NCI-H1436 treated with DMSO at 0.1 percent for 48 hours (cell line): ENCODE measurements at places on chromosomes 13 and 19.

- no peak for DNase-seq
Observed at GRCh38 chr19:56126983-56127780, 6.1 kb upstream of the ZNF787 start.

DNA sequence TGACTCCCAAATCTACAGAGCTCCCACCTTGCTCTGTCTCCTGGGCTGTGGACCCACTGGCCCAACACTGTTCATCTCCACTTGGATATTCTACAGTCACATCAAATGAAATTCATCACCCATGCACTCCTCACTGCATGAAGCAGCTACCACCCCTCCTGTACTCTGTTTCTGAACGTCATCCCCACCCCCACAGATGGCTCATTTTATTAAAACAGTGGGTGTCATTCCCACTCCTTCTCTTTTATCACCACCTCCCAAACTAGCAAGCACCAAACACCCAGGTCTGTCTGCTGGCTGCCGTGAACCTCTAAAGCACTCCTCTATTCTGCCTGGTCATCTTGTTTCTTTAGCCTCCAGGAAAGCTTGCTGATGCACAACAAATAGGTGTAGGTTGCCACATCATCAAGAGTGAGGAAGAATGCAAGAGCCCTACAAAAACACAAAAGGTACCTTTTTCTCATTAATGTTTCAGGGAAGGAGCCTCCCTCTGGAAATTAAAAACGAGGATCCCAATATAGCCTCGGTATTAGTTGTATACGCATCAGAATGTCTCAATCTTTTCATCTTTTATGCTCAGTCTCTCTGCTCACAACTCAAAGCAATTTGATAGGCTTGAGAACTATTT, 91.8 kb downstream of the MIPEP start:
- DNase-seq = no peak

GRCh38 chr19:21910318-21910717, 74.3 kb upstream of the ZNF43 start:
- DNase-seq = no peak

DNA sequence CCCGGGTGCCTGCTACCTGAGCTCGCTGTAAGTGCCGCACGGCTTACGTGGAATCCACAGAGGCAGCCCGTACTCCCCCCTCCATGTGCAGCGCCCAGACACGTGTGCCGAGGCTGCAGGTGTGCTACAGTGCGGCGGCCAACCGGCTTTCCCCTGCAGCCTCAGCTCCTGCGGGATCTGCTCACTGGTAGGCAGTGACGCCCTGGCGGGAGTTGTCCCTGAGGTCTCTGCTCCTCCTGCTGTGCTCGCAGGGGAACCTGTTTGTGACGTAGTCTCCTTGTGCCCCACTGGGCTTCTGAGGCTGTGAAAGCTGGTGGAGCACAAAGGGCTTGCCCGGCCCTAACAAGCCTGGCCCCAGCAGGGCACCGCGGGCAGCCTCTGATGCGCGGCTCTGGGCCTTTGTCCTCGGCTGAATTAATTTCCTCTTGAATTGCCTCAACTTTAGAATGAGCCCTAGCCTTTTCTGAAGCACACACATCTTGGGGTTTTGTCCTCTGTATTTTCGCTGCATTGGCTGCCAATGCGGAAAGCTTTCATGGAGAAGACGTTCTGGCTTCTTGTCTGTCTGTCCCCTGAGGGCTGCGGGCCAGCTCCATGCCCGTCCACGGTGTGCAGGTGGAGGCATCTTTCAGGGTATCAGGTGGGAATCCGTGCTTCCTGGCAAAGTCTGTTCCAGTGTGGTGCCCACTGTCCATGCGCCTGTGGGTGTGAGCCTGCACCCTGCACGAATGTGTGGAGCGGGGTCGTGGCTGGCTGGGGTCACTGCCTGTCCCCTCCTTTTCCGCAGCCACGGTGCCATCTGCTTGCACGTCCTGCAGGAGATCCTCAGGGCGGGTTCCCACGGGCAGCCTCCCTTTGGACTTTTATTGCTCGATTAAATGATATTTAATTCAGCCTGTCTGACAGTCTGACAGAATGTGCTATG, 77.3 kb upstream of the MCF2L start:
- DNase-seq = no peak

DNA sequence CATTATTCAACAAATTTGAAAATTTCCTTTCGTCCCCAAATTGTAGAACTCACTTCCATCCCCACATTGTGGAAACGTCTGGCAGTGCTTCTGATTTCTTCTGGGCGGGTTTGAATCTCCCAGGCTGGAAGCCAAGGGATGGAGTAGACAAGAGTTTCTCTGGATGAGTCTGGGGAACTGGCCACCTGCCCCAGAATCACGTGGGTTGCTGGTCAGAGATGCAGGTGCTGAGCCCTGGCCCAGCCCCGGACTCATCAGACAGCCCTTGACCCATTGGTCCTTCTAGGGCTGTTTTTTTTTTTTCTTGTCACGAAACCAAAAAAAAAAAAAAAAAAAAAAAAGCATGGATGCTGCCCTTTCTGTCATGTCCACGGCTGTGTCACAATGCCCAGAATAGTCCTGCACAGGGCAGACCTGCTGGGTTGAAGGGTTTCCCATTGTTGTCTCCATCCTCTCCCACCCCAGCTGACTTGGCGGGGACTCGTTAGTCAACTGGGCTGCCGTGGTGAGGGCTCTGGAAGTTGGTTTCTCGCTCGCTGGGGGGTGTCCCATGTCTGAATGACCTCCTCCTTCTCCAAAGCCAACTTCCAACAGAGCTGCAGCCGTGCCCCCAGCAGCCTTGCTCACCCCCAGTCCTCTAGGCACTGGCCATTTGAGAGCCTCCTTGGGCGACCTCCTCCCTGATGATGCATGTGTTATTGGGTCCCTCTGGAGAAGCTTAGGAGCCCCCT, 12.8 kb downstream of the CHST8 start:
- no peak for DNase-seq

DNA sequence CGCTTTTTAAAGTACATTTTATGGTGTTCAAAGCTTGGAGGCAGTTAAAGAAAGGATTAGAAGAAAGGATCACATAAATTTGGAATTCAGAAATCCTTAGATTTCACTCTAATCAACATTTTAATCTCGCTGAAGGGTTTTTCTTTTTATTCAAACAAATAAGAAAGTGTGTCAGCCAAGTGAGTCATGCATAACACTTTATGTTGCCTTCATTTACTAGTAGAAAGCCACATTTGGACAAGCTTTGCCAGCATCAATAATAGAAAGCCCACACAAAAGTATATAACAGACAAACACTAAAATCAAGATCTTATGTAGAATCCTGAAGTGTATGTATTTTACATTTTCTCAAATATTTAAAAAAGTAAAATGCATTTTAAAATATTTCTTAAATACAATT, 154.9 kb upstream of the TRPC4 start:
- no peak for DNase-seq

DNA sequence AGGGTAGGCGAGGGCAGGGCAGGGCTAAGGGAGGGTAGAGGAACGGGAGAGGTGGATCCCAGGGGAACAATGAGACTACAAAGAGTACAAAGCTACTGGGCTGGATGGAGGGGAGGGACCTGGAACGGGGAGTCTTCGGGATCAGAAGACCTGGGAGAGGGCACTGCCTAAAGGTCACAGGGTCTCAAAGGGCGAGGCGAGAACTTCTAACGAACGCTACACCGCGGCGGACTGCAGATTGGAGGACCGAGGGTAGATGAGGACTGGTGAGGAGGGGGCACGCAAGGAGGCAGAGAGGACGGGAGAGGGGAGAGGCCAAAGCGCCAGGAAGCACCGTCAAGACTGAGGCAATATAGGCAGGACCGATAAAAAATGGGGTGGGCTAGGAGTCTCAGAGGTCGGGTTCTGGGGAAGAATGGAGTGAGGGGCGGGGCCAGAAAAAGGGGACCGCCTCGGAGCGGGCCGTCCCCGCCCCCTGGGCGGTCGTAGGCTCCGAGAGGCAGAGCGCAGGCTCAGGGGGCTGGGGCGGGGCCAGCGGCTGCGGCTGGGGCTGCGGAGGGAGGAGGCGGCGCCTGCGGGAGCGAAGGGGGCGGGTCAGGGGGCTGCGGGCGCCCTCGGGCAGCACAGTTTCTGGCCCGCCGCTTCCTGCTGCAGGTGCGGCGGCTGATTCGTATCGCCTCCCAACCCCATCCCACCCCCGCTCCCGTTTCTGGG, 1.3 kb upstream of the KCNC3 start:
- DNase-seq = peak; percentile 93

GRCh38 chr13:89052699-89053098, 1381.5 kb downstream of the SLITRK5 start:
- DNase-seq = no peak

DNA sequence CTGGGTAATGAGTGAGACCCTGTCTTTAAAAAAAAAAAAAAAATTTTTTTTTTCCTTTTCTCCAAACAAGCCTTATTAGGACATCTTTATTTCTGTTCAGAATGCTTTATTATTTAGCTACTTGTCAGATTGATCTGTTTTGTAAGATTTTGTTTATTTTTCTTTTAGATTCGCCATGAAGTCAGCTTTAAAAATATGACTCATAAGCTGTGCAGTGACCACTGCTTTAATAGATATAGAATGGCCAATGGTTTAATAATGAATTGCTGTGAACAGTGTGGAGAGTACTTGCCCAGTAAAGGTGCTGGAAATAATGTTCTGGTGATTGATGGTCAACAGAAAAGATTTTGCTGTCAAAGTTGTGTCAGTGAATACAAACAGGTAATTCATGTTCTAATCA, 47.7 kb downstream of the ZMYM2 start:
- DNase-seq = no peak

DNA sequence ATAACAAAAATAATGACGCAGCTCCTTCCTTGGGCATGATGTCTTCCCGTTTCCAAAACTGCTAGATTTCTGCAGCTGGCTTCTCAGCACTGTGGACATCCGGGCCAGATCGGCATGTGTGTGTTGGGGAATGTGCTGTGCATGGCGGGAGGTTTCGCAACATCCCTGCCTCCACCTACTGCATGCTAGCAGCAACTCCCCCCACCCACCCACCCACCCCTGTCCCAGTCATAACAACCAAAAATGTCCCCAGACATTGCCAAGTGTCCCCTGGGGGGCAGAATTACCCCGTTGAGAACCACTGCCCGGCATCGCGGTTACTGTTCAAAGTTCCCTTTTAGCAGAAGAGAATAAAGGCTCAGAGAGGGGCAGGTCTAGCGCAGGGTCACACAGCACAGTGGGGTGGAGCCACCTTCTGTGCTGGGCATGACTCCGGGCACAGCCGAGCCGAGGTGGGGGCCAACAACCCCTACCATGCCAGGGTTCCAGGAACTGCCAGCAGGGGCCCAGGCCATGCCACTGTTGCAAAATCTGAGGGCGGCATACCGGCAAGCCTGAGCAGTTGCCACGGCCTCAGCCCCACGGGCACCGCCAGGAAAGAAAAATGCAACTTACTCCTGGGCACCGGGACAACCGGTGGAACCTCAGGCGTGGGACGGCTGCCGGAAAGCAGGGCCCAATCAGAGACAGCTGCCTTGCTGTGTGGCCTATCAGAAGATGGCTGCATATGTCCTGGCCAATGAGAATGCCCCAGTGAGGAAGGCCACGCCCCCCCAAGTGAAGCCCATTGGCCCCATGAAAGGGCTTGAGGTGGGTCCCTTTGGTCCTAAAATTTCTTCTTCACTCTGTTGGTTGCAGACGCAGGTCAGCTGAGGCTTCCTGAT, 22.5 kb upstream of the NFIC start:
- DNase-seq = peak; percentile 29

- no peak for DNase-seq
Observed at GRCh38 chr19:38870612-38871011, 7.5 kb downstream of the RINL start.

- no peak for DNase-seq
Observed at GRCh38 chr13:102328909-102329308, 72.9 kb downstream of the FGF14 start.

DNA sequence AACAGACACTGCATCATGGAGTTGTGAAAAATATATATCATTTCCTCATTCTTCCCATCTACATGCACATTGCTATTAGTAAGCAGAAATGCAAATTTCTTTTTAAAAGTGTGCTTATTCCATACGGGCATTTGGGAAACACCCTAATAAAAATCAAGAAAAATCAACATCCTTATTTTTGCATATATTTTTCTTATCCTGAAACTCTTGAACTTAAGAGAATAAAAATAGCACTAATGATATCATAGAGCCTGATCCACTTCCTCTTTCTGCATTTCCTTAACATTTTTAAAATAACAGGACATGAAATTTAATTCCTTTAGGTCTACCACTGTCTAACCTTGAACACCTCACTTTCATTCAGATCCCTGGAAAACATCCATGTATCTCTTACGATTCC, 123.3 kb downstream of the VWA8 start:
- DNase-seq = no peak

- DNase-seq = no peak
Observed at GRCh38 chr13:50170447-50171037, 155.3 kb downstream of the KCNRG start.

DNA sequence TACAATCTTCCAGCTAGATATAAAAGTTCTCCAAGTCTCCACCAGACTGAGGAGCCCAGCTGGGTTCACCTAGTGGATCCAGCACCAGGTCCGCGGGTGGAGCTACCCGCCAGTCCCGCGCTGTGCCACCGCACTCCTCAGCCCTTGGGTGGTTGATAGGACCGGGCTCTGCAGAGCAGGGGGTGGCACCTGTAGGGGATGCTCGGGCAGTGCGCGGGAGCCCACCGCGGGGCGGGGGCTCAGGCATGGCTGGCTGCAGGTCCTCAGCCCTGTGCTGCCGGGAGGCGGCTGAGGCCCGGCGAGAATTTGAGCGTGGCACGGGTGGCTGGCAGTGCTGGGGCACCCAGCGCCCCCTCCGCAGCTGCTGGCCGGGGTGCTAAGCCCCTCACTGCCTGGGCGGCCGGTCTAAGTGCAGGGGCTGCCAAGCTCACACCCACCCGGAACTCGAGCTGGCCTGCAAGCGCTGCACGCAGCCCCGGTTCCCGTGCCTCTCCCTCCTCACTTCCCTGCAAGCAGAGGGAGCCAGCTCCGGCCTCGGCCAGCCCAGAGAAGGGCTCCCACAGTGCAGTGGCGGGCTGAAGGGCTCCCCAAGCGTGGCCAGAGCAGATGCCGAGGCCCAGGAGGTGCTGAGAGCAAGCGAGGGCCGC, 542.8 kb upstream of the PCDH9 start:
- DNase-seq = no peak

- DNase-seq = no peak
Observed at GRCh38 chr19:45488708-45489107, 8.1 kb downstream of the RTN2 start.

DNA sequence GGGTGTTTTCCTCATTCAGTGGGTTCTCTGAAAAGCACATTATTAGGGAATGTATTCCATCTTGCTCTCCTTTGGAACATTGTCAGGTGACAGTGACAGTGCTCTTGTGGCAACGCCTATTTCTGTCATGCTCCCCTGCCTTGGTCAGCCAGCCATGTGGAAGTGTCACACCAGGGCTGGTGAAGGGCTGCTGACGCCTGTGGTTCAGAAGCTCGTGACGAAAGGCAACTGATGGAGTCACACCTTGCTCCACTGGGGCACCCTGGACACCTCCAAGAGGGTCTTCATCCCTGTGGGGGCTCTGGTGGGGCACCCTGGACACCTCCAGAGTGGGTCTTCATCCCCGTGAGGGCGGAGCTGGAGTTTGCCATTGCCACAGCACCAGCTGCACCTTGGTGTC, 68.9 kb upstream of the GPR183 start:
- no peak for DNase-seq

DNA sequence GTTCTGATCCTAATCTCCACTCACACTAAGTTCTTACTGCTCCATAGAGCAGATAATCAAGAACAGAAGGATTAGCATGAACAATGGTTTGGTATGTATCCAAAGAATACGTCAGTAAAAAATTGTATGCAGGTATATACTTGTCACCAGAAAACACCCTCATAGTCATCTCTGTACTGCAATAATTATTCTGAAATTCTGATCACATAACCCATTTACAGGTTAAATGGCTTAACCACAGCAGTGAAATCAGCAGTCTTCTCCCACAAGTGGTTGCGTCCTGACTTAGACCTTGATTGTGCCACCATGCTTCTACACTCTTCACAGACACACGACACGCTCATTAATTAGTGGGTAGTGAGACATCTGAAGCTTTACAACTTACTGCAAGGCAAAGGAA, 50.9 kb downstream of the LNX2 start:
- DNase-seq = no peak
